GM10248 (cell line): ENCODE measurements at places on chromosomes 1 and 21.

- DNase-seq, result no peak
These were observed 16.2 kb upstream of the ARHGAP29 start for GRCh38 chr1:94253456-94254017.

GRCh38 chr1:98325646-98326440 lies 335.7 kb upstream of the SNX7 start:
- DNase-seq, result no peak

- DNase-seq, result no peak
These were observed 4.3 kb downstream of the SERTAD4 start for GRCh38 chr1:210236840-210237409.

GRCh38 chr1:113540335-113540734 lies 150.0 kb downstream of the MAGI3 start:
- no peak for DNase-seq

- no peak for DNase-seq
These were observed 16.8 kb downstream of the TRPM2 start for GRCh38 chr21:44370027-44370735.

DNA sequence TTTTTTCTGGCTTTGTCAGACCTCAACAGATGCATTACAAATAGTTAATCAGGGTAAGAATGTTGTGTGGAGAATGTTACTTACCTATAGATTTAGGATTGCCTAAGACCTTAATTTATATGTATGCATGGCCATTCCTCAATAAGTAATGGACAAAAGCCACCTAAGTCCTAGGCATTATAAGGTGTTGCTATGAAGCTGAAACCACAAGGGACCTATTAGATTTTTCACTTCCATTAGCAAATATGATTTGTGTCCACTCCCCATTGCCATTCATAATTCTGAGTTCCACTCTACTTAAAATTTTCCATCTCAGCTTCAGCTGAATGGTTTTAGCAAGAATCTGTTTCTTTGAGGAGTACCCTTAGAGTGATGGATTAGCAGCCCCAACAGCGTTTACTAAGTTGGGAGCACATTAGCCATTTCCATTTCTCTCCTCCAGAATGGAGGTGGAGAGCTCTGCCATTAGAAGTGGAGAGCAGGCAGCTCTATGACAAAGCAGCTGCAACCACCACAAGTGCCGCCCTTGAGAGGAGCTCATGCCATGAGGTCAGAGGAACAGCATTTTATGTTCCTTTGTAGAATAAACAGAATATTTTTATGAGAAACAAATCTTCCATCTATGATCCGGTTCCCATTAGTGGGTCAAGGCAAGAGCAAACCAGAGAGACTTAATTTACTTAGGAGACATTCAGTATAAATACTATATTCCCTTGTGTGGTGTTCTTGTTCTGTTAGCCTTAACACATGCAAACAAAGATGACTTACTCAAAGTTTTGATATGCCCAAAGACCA lies 28.9 kb upstream of the C1orf87 start:
- no peak for DNase-seq

GRCh38 chr1:230303822-230304221 lies 122.3 kb downstream of the PGBD5 start:
- no peak for DNase-seq

- DNase-seq, result peak; percentile 26
These were observed 513 bp downstream of the GTF2B start for GRCh38 chr1:88890791-88891317.
